ENCODE measurements at places on chromosomes 3 and 15.

GRCh38 chr3:29344935-29345334 lies 64.1 kb downstream of the RBMS3 start:
- no peak for DNase-seq

DNA sequence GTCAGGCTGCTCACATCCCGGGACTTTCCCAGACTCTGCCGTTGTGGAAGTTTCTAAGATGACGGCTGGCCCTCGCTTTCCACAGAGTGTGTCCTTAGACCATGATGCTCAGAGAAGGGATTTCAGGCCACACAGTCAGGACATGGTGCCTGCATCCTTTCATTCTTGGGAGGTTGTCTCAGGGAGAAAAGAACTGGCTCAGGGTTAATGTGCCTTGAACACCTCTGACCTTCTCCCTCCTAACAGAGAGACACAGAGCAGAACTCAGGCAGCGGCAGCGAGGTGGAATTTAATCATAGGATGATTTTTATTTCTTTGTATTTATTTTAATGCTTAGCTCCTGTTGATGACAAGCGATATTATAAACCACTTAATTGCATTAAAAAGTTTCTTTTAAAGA lies 96.9 kb upstream of the ATP2B2 start:
- no peak for DNase-seq

- DNase-seq, result no peak
Measured at GRCh38 chr15:83088876-83089275, 18.6 kb upstream of the TM6SF1 start.

- DNase-seq, result no peak
Measured at GRCh38 chr3:101262393-101263240, 57.8 kb downstream of the IMPG2 start.

- no peak for DNase-seq
Measured at GRCh38 chr3:153410517-153410916, 248.5 kb downstream of the RAP2B start.

DNA sequence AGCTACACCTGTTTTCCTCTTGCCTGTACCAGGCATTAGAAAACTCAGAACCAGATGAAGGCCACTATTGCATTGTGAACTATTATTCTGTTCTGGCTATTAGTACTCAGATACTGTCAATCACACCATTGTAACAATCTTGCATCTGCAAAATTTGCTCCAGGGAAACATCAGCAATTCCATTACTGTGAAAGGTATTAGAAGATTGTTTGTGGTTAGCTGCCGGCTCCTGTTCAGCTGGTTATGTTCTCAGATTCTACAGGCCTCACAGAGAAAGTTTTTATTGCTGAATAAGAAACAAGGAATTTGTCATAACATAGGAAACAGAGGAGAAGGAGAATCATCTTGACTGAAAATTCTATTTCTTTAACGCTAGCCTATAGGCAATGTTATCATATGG lies 179.9 kb downstream of the PLOD2 start:
- no peak for DNase-seq

GRCh38 chr15:43346305-43346704 lies 15.9 kb upstream of the LCMT2 start:
- no peak for DNase-seq

DNA sequence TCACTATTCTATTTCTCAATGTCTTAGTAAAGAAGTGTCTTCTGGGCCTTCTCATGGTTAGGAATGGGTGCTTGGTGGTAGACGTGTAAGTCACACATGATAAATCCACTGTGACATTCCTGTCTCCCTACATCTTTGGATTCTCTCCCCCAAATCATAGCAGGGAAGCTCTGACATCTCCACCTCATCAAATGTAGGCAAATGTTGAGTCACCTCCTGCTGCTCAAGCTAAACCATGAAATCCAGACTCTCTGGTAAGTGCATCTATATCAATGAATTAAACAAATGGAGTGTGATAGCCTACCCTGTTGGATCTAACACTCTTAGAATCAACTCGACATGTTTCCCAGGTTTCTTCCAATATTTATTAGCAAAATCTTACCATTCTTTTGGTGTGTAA lies 42.8 kb upstream of the RPL35A start:
- no peak for DNase-seq

GRCh38 chr3:51378065-51378464 lies 7.0 kb upstream of the MANF start:
- no peak for DNase-seq

DNA sequence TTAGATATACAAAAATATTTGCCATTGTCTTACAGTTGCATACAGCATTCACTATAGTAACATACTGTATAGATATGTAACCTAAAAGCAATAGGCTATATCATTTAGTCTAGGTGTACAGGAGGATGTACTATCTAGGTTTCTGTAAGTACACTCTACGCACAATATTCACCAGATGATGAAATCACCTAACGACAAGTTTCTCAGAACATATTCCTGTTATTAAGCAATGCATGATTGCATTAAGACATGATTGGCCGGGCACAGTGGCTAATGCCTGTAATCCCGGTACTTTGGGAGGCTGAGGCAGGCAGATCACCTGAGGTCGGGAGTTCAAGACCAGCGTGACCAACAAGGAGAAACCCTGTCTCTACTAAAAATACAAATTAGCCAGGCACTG lies 14.5 kb upstream of the PRKCI start:
- no peak for DNase-seq

GRCh38 chr15:39407116-39407515 lies 173.8 kb upstream of the THBS1 start:
- DNase-seq, result no peak

- no peak for DNase-seq
Measured at GRCh38 chr15:74252291-74252690, 16.2 kb downstream of the CCDC33 start.

- DNase-seq, result no peak
Measured at GRCh38 chr3:117052395-117052794, 342.8 kb downstream of the TUSC7 start.

DNA sequence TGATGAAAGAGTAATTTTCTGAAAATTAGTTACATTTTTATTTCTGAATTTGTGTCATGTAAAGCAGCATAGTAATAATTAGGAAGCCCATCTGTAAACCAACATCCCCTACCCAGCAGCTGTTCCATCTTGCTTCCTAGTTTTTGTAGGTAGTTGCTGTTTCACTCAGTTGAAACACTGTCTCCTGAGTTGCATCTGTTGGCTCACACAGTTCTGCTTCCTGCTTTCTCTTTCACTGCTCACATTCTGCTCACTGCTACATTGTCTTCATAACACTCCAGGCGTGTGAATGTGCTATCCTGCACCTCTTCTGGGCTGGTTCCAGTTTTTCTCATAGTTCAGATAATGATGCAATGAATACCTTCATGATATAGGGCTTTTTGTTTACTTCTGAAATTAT lies 123.4 kb downstream of the EPHB1 start:
- DNase-seq, result peak; percentile 44
